ENCODE measurements at places on chromosomes 11 and 22. TPM values are rescaled to one million over a fixed set of nuclear protein-coding genes. Genes with fewer than 3 reads are reported as not detected.

GRCh38 chr11:35282221-35282882, 137.0 kb downstream of the SLC1A2 start:
- ATAC-seq = no peak

DNA sequence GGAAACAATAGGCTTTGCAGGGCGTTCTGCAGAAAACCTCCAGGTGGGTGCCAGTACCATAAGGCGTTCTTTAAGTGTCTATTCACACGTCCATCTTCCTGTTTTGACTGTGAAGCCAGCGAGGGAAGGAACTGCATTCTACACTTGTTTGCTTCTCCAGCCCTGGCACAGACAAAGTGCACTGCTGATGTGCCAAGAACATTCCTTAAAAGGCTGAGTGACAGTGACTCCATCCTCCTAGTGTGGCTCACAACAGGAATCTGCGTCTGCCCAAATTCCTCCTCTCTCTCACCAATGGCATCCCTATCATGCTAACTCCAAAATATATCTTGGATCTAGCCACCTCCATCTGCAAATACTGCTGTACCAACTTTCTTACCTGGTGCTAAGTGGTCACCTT, 407.4 kb upstream of the SYN3 start:
- ATAC-seq = no peak

GRCh38 chr22:43343262-43343669, at the start of gene SCUBE1:
SCUBE1 (minus strand) TSS chr22:43343372; CDS start chr22:43343261, 111 bp downstream.
- ATAC-seq = peak; percentile 83

DNA sequence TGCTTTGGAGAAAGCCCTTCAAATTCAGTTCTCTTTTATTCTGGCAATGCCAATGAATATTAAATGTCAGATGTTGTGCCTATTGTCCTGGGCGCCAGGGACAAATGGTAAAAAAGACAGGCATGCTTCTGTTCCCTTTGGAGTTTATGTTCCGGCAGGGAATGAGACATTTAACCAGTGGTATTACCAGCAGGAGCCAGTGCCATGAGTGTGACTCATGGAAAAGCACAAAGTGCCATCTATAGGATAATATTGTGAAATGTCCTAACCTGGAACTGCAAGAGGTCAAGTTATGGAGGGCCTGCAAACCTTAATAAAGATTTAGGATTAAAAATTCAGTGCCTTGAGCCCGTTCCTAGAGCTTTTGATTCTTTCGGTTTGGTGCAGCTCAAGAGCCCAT, 39.5 kb downstream of the REXO2 start:
- no peak for ATAC-seq

The SNX32 gene
- 5.8 TPM for total RNA-seq

The CD82 gene
- 4.7 TPM for total RNA-seq

GRCh38 chr11:131373095-131373725, 2.8 kb downstream of the NTM start:
- ATAC-seq = no peak

DNA sequence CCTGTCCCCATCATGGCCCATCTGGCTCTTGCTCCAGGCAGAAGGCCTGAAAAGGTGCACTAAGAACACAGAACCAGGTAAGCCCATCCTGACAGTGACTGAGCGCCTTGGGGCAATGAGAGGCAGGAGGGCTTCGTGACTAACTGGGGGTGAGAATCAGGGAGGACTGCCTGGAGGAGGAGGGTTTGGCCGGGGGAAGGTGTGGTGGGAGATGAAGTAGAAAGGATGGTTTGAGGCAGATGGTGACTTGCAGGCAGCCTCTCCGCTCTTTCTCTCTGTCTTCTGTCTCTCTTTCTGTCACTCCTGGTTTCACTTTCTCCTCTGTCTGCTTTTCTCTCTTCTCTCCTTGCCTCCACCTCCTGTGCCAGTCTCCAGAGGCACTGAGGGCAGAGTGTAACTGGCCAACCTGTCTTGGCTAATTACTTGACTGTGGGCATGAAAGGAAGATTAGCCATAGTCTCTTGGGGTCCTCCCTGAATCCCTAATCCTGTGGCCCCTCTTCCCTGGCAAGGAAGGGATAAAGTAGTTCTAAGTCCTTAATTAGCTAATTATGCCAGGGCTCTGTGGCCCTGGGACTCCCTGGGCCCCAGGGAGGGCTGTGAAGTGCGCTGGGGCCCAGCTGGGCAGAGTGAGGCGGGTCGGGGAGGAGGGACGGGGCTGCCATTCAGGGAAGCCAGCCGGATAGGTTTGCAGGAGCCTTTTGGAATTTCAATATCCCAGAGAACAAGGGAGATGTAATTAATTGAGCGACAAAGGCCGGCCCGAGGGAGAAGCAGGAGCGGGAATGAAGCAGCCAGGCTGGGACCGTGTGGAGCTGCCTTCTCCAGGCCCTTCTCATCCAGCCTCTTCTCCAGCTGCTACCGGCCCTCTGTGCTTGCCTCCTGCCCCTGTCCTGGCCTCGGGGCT, 61.1 kb downstream of the CACNA1I start:
- ATAC-seq = peak; percentile 22

GRCh38 chr22:47613606-47614350, 851.3 kb downstream of the TBC1D22A start:
- no peak for ATAC-seq

DNA sequence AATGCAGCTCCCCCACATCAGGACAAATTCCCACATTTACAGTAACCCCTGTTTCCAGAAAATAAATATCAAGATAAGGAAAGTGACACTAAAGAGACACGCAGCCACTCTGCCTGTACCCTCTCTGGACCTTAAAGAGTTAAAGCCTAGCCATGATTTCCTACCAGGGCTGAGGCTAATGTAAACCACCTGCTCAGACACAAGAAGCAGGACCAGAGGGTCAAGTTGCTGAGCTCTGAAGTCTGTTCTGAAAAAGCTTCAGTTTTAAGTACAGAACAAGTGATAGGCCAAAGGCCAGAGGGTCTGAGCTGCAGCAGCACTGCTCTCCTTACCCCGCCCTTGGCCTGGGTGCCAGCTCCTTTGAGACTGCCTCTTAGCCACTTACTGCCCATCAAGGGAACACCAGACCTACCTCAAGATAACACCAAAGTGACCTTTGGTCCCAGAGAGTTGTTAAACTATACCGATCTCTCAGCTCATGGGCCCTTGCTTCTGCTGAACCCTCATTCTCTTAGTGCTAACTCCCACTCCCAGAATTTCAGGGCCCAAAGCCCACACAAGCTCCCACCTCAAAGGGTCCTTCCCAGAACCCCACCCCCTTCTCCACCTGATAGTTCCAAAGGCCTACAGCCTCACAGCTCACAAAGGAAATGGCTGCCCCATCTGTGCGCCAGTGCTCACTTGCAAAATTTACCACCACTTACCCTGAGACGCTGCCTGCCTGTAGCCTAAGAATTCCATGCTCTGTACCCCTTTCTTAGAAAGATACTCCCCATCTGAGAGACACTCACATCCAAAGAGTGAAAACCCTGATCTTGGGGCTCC, 40.5 kb downstream of the IL18BP start:
- no peak for ATAC-seq

DNA sequence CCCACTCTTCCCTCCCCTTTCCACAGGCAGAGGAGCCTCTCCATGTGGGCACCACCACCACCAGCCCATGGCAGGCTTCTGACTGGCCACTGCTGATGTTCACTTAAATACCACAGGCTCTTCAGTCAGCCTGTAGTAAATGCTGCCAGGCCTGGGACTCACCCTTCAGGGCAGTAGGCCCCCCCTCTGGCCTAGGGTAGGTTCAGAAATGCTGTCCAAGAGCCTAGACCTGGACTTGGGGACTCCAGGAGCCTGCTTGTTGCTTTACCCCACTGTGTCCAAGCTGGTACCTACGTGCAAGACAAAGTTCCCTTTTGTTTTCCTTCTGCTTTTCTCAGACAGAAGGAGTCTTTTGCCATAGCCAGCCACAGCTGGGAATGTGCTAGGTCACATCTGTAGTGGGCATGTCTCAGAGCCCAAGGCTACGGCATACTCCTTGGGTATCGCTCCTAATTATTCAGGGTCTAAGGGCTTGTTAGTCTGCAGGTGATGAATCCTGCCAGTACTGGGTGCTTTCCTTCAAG, 38.6 kb downstream of the TMEM135 start:
- ATAC-seq = no peak

The EXT2 gene
- total RNA-seq = 32.5 TPM

The CHRM1 gene
- not detected for total RNA-seq

The TRPC6 gene
- 0.59 TPM for total RNA-seq

The LRRC55 gene
- total RNA-seq = 0.08 TPM

GRCh38 chr11:92628401-92629292, 340.8 kb upstream of the MTNR1B start:
- ATAC-seq = no peak

The CALCA gene
- 3.4 TPM for total RNA-seq

GRCh38 chr11:68831124-68831523, 10.6 kb downstream of the CPT1A start:
- no peak for ATAC-seq

The PRMT3 gene
- total RNA-seq = 16.7 TPM

The PRR33 gene
- 1.1 TPM for total RNA-seq

The RIMBP3C gene
- not detected for total RNA-seq

Data from motor neuron (in vitro differentiated cells).